Hematopoietic multipotent progenitor cell treated with erythropoietin and hydrocortisone succinate and interleukin-3 and kit ligand, for 8 days (in vitro differentiated cells): ENCODE measurements at places on chromosomes 7 and 10.

DNA sequence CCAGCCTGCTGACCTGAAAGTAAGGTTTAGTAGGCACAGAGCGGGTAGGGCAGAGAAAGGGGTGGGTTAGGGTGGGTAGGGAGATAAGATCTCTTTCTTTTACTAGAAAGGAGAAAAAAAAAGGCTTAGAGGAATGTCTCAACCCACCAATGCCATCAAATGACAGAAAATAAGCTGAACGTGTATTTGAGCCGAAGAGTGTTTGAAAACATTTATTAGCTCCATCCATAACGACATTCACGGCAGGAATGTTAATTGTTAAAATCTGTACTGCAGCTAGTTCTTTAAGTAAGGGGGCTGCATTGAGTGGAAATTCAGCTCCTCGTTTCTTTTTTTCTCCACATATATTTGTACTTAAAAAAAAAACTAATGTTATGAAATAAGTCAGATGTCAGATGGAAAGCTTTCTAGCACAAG is 63.7 kb upstream of the ARID5B start:
- no peak for DNase-seq

- DNase-seq = no peak
These were observed 38.0 kb upstream of the RTKN2 start for GRCh38 chr10:62306663-62307062.

DNA sequence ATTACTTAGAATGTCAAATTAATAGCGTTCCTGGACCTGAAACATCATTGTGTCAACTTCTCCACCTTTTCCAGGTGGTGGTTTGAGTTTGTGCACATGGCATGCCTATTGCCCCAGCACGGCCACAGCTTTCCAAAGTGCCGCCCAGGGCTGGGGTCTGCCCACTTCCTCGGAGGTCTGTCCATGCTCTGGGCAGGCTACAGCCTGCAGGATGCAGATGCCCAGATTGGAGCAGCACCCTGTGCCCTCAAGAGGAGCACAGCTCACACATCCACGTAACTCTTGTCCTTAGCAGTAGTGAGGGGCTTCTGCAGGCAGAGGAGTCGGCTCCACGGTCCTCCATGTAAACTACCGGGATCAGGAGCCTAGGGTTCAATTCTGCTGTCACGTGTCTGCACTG is 238.6 kb downstream of the EBF3 start:
- no peak for DNase-seq

DNA sequence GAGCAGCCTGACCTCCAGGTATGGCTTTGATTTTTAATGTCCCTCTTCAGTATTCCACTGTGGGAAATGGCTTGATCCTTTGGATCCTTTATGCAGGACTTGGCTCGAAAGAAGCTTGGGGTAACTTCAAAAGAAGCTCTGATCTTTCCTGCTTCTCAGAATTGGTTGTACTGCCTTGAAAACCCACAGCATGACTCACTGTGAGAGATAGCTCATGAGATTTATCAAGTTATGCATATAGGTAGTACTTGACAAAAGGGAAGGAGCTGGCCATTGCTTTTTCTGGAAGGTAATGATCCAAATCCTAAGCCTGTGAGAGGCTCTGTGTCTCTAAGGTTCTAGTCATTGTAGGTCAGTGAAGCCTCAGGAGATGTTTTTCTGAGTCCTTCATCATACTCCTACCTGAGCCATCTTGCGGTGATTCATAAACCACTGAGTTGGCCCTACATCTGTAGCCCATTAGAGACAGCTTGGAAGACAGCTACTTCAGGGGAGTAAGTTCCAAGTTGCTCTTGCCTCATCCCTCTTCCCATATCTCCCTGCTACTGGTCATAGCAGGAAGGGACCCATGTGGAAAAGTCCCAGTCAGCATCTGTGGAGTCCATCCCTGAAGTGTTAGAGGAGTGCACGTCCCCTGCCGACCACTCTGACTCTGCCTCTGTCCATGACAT is 36.7 kb upstream of the NFKB2 start:
- no peak for DNase-seq

- no peak for DNase-seq
These were observed 20.0 kb downstream of the PDSS1 start for GRCh38 chr10:26717476-26717875.

DNA sequence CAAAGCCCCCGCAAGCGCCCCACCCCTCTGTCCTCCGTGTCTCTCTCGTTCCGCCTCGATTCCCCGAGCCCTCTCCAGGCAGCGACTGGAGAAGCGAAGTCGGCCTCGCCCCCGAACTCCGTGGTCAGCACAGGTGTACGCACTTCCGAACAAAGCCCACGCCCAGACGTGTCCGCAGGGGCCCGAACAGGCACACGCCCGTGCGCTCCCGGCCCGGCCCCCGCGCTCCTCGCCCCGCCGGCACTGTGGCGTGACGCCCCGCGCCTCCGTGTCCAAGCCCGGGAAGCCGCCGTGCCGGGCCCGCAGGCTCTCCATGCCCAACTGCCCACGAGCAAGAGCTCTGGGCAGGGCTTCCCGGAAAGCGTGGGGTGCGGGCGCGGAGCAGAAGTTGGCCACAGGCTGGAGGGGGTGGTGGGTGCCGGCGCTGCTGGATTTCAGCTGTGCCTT is 662 bp downstream of the NRCAM start:
- no peak for DNase-seq

DNA sequence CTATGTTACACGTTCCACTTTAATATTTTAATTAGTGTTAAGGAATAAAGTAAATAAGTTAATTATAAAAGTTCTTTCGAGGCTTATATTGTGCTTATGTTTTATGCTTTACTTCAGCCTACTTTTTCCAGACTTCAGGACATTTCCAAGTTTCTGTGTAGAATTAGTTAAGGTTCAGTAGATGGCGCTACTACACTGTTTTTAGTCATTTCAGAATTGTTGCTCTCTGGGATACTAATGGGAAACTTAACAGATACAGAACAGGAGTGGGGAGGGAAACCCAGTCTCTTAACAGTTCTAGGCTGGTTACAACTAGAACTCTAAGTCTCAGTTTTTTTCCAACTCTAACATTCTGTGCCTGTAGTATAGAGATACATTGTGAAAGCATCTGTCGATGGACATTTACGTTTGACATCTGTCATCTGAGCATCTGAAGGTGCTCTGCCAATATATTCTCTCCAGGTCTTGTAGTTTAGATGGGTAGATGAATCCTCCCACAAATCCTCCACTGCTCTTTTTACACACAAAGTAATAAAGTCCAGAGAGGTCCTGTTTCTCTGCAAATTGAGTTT is 56.8 kb upstream of the FAM171A1 start:
- DNase-seq = peak; percentile 73

DNA sequence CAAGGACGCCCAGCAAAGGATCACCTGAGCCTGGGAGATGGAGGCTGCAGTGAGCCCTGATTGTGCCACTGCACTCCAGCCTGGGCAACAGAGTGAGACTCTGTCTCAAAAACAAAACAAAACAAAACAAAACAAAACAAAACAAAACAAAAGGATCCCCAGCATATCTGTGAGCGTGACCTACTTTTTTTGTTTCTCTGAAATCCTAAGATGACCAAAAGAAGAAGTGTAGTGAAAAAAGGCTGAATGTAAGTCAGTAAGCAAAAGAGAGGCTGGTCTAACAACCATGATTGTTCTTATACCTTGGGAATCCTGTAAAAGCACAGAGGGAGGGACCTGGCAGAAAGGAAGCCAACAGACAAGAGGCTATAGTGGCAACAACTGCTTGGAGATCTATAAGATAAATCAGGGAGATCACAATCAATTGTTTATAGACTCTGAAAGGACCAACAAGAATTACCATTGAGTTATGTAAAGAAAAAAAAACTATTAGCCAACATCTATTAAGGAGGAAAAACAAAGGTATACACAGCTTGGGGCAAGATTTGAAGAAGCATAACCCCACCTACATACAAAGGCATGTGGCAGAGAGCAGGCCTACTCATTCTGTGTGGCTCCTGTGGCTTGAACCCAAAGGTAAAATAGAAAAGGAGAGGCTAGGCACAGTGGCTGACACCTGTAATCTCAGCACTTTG is 255.2 kb upstream of the KLF14 start:
- DNase-seq = no peak

DNA sequence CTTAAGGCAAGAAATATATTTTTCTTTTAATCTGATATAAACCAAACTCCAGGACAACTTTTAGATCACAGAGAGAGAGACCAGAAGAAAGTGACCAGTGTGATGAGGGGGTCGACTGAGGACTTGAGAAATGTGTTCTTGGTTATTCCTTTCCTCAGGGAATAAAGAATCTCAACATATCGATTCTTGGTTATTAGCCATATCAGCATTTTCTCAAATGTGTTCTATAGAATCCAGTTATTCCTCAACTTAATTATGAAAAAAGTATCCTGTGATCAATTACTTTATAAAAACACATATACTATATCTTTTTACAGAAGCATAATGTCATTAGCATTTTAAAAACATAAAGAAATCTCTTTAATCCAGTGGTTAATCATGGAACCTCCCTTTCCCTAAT is 222.1 kb upstream of the FAM3C start:
- no peak for DNase-seq

- no peak for DNase-seq
These were observed 45.8 kb upstream of the AQP1 start for GRCh38 chr7:30865821-30866220.

DNA sequence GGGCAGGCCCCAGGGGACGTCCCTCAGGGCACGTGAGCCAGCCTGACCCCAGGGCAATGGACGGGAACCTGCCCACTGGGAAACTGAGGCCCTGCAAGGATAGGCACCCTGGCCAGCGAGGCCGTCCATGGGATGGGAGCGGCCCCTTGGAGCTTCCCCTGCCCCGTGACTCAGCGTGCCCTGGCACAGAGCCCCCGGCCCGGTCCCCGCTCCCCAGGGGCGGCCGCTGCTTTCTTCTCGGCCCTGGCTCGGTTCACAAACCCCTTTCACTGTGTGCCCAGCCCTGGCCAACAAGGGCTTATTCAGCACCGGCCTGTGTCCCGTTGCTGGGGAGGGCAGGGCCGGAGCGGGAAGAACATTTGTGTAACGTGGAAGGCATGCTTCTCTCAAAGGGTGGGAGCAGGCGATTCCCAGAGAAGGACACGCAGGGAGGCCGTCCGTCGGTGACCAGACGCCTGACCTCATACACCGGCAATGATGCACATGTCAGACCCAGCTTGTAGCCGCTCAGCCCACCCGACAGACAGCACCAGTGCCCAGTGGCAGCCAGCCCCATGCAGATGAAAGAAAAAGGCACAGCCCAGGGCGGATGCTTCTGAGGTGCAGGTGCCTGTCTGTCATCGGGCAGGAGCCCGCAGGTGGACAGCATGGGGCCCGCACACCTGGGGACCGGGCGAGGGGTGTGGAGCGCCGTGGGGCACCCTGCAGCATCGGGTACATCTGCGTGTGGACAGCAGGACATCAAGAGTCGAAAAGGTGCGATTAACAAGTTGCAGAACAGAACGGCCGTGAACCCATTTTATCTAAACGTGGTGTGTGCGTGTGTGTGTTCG is 94.5 kb downstream of the PDGFA start:
- no peak for DNase-seq
